Kasumi-1 (cell line): ENCODE measurements at places on chromosomes 16 and 17.

DNA sequence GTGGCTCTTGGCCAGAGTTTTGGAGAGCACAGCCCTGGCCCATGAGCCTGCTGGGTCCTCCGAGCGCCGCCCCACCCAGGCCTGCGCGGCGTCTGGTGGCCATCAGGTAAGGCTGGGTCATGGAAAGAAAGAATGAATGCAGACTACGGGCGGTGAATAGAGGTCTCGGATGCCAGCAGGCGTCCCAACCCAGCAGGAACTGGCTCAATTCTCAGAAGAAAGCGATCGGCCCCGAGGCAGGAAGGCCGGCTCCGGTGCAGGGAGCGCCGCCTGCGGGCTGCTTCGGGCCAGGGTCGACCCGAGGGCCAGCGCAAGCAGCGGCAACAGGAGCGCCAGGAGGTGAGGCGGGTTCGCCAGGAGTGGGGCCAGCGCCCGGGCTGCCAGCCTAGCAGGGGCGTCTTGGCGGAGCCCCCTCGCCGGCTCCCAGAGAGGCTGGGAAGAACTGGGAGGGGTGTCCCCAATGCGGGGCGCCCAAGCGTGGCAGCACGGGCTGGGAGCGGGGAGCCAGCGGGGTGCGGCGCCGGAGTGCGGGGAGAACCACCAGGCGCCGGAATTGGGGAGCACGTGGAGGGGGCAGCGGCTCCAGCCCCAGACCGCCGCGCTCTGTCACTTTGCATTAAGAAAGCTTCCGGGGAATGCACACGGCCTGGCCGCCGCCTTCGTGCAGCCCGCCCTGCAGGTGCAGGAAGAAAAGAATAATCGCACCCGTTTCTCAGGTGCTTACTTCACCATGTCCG is 7.1 kb upstream of the TMC5 start:
- DNase-seq, result no peak

- no peak for DNase-seq
Measured at GRCh38 chr16:87922250-87922871, 14.0 kb downstream of the CA5A start.

DNA sequence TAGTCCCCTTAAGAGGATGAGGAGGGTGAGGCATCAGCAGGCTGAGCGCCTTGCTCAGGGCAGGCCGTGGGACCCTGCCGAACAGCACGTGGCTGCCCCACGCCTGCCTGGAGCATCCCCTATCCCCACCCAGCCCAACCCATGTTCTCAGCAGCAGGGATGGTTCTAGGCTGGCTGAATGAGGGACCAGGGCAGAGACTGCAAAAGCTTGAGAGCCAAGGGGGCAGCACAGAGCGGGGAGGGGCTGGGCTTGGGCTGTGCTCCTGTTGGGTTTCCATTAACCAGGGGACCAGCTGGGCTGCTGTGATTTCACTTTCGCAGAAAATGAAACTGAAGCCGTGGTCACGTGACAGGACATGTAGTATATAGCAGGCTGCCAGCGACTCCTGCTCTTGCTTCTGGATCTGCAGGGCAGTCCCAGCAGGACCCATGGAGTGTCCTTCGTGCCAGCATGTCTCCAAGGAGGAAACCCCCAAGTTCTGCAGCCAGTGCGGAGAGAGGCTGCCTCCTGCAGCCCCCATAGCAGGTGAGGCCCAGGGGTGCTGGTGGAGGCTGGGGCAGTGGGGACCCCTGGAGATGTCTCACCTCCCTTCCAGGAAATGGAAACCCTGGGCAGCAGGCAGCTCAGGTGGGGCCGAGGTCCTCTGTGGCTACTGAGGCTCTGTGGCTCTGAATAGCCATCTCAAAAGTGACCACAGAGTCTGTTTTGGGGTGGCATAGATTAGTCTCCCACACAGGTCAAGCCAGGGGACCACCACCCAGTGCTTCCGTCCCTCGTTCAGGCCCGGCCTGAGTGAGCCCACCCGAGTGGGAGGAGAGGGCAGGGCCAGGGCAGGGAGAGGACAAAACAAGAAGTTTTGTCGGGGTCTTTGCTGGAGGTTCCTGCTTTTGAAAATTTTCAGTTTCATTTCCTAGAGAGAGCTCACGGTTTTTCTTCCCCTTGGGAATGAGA is 2.9 kb downstream of the RNF213 start:
- peak; percentile 80 for DNase-seq

GRCh38 chr16:67447508-67448076 is 16.7 kb downstream of the HSD11B2 start:
- peak; percentile 62 for DNase-seq

DNA sequence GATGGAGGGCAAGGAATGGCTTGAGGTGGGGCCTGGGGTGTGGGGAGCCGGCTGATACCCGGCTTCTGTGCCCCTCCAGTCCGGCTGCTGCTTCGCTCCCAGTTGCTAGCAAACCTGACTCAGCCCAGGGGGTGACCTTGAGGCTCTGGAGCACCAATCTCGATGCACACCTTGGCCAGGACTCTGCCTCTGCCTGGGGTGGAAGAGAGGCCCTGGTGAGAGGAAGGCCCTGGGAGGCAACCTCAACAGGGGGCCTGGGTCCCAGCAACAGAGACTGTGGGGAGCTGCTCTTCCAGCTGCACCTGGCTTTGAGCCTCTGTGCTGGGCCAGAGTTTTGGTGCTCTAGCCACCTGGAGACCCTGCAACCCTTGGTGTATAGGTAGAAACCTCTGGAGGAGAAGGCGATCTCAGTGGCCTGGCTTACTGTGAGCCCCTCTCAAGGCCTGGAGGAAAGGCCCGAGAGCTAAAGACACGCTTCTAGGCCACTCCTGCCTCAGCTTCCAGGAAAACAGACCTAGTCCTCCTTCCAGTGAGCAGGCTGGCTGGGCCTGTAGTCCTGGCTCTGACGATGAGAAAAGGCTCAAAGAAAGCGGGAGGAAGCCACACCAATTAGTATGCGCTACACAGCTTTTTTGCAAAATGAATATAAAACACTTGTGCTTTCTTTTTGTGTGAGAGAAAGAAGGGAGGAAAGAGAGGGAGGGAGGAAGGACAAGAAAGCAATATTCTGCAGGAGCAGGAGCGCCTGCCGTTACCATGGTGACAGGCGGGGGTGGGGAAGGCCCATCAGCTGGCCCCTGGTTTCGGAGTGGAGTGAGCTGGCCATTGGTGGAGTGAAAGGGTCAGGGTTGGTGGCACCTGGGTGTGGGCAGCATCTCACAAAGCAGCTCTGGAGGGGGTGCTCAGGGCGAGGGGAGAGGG is 51.0 kb downstream of the VAC14 start:
- DNase-seq, result no peak

GRCh38 chr17:34265711-34266110 is 4.3 kb upstream of the CCL7 start:
- DNase-seq, result no peak

DNA sequence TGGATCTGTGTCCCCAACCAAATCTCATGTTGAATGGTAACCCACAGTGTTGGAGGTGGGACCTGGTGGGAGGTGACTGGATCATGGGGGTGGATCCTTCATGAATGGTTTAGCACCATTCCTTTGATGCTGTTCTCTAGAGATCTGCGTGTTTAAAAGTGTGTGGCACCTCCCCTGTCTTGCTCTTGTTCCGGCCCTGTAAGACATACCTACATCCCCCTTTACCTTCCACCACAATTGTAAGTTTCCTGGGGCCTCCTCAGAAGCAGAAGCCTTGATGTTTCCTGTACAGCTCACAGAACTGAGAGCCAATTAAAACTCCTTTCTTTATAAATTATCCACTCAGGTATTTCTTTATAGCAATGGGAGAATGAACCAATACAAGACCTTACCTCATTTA is 257.7 kb downstream of the XYLT1 start:
- no peak for DNase-seq

DNA sequence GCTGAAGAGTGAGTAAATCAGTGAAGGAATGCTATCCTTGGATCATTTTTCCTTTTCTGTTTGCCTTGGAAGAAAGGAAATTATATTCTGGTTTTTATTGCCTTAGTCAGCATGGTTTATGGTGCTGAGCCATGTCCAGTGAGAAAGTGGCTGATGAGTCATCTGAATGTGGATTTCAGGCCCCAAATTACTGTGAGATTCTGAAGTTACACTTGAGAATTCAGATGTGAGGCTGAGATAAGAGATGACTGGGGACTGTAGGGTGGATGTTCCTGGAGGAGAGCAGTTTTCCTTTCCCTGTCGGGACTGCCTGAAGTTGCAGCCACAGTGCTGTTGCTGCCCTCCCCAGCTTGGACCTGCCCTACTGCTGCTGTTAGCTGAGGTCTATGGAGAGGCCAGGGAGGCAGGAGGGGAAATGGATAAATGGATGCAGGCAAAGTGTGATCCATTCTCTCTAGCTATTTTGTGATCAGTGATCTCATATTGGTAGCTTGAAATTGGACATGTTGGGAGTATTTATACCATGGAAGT is 4.2 kb upstream of the MAP3K14 start:
- DNase-seq, result peak; percentile 10

DNA sequence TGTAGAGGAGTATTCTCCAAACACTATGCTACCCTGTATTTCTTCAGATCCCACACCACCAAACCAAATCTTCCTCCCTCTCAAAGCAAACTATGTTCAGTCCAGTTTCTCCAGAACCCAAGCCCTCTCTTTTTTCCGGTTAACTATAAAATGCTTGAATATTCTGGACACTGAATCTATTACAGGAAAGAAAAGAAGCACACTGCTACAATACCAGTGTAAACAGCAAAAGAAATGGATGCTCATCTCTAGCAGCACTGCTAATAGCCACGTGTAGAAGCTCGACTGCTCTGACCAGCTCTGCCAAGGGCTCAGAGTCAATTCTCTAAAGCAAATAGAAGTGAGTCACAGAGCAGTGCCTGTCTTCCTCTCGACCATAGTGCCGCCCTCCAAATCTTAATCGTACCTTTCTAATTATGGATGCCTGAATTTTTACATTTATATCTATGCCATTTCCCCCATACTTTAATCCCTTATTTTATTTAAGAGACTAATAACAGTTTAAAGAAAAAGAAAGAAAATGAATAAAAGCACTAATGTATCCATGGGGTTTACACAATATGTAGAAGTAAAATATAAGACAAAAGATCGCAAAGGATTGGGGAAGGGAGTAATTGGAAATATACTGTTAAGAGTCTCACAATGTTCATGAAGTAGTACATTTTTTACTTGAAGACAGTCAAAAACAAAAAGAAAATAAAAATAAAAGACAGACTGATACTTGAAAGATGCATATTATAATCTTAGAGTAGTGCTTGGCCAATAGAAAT is 154.5 kb downstream of the PARN start:
- DNase-seq, result no peak

- DNase-seq, result no peak
Measured at GRCh38 chr16:89522287-89522686, 14.1 kb downstream of the SPG7 start.

GRCh38 chr16:78177987-78178386 is 78.5 kb downstream of the WWOX start:
- DNase-seq, result peak; percentile 27
